ENCODE measurements at places on chromosomes 3 and 15. TPM values are rescaled to one million over a fixed set of nuclear protein-coding genes. Genes with fewer than 3 reads are reported as not detected.

The LIPC gene
- total RNA-seq, result 0.34 TPM

The COL6A5 gene
- not detected for total RNA-seq

The RCN2 gene
- total RNA-seq, result 43.2 TPM

The FBN1 gene
- 163 TPM for total RNA-seq

The MYLK gene
- total RNA-seq, result 69.6 TPM

The ACP3 gene
- total RNA-seq, result not detected

The STAC gene
- total RNA-seq, result 1.2 TPM

Data from dermis blood vessel endothelial cell (primary cell).